ENCODE measurements at places on chromosomes 12 and 14. TPM values are rescaled to one million over a fixed set of nuclear protein-coding genes. Genes with fewer than 3 reads are reported as not detected.

GRCh38 chr14:100530270-100531072, 56.7 kb downstream of the BEGAIN start:
- no peaks in the 10 kb centered on the region for H3K4me1 ChIP-seq
- H3K27ac ChIP-seq = no peak overlapping the region
- DNase-seq = no peak
- no peak overlapping the region for H3K4me3 ChIP-seq
- H3K36me3 ChIP-seq = no peaks in the 10 kb centered on the region
- H3K27me3 ChIP-seq = no peaks in the 10 kb centered on the region

DNA sequence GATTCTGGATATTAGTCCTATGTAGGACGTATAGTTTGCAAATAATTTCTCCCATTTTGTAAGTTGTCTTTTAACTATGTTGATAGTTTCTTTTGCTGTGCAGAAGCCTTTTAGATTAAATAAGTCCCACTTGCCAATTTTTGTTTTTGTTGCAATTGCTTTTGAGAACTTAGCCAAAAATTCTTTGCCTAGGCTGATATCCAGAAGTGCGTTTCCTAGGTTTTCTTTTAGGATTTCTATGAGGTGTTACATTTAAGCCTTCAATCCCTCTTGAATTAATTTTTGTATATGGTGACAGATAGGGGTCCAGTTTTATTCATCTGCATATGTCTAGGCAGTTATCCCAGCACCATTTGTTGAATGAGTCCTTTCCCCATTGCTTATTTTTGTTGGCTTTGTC, 264.4 kb upstream of the OR4E1 start:
- no peak overlapping the region for H3K4me3 ChIP-seq
- H3K27ac ChIP-seq = no peak overlapping the region
- H3K4me1 ChIP-seq = no peaks in the 10 kb centered on the region
- no peak for DNase-seq
- no peaks in the 10 kb centered on the region for H3K27me3 ChIP-seq

Gene GDF3
- not detected for total RNA-seq

Gene SLC6A12
- not detected for total RNA-seq

DNA sequence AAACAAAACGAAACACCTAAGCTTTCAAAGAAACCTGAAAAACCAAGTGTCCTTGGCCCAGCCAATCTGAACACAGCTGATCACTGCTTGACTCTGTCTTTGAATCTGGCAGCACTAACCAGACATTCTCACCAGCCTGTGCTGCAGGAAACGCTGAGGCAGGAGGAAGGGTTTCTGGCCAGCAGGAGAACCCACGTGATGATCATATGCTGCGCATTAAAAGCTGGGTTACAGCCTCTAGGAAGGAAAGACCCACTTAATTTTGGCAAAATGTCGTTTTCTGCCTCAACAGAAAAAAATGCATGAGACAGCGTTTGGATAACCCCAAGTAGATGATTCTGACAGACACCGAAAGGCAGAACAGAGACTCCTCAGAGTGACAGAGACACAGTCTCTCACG, 9.8 kb downstream of the APPL2 start:
- no peak for DNase-seq
- H3K27ac ChIP-seq = no peak overlapping the region
- no peaks in the 10 kb centered on the region for H3K27me3 ChIP-seq
- H3K4me3 ChIP-seq = no peak overlapping the region
- H3K4me1 ChIP-seq = peaks cover 2% of the 10 kb centered on the region

Gene L2HGDH
- total RNA-seq = 18.6 TPM

DNA sequence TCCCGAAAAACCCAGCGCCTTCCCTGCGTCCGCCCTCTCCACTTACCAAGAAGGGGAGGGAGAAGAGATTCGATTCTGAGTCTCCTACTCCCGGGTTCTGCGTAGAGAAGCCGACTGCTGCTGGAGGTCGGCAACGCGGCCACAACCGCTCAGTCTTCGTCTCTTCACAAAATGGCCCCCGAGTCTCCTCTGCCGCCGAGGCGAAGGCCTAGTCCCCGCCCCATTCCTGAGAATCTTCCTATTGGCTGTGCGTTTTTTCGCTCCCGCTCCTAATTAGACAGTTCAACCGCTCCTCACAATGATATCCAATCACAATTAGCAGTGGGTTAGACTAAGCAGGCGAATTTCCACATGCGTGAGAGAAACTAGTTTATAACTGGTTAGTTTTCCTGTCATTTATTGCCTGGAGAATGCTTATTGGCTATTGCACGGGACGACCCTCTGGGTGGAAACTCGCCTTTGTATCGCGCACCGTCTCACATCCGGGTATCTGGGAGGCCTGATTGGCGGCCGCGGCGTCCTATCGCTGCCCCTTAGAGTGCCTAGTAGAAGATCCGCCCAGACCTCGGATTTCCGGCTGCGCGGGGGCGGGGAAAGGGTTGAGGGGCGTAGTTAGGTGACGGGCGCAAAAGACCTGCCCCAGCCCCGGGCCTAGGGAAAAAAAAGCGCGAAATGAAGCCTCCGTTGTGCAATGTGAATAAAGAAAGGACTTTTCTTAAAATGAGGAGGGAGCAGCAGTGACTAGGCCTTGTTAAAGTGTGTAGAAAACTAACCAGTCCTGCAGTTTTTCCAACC, at the start of gene HNRNPC:
Gene HNRNPC (minus strand): TSS at position 191 of the 795 bp plus-strand sequence. CDS start 35,249 bp downstream, outside the sequence.
- peaks cover 27% of the 10 kb centered on the region for H3K4me1 ChIP-seq
- H3K36me3 ChIP-seq = peaks cover 42% of the 10 kb centered on the region
- H3K4me3 ChIP-seq = peak within 1 kb of the TSS; percentile 94
- H3K27ac ChIP-seq = peak within 1 kb of the TSS; percentile 81

GRCh38 chr12:13537623-13538022, 341.1 kb downstream of the EMP1 start:
- H3K36me3 ChIP-seq = no peaks in the 10 kb centered on the region
- H3K4me1 ChIP-seq = no peaks in the 10 kb centered on the region
- H3K27ac ChIP-seq = no peak overlapping the region
- H3K4me3 ChIP-seq = no peak overlapping the region

- H3K27me3 ChIP-seq = peaks cover 75% of the 10 kb centered on the region
- H3K27ac ChIP-seq = no peak overlapping the region
- H3K4me1 ChIP-seq = no peaks in the 10 kb centered on the region
- H3K36me3 ChIP-seq = no peaks in the 10 kb centered on the region
- H3K4me3 ChIP-seq = no peak overlapping the region
These were observed 193.3 kb downstream of the DPF3 start for GRCh38 chr14:72700338-72701236.

Gene CIDEB
- not detected for total RNA-seq

GRCh38 chr12:120066341-120066740, 50.2 kb downstream of the RAB35 start:
- no peaks in the 10 kb centered on the region for H3K27me3 ChIP-seq
- peaks cover 59% of the 10 kb centered on the region for H3K4me1 ChIP-seq
- no peaks in the 10 kb centered on the region for H3K36me3 ChIP-seq
- H3K4me3 ChIP-seq = no peak overlapping the region

Gene FIGNL2
- not detected for total RNA-seq

GRCh38 chr12:130334937-130335336, 2.8 kb upstream of the PIWIL1 start:
- no peaks in the 10 kb centered on the region for H3K4me1 ChIP-seq
- peaks cover 28% of the 10 kb centered on the region for H3K27me3 ChIP-seq
- H3K36me3 ChIP-seq = no peaks in the 10 kb centered on the region

Measured in PC-9 (cell line).